ENCODE measurements at places on chromosomes 13 and 19. TPM values are rescaled to one million over a fixed set of nuclear protein-coding genes. Genes with fewer than 3 reads are reported as not detected.

APLP1 gene
- total RNA-seq: 28.7 TPM

ANKRD24 gene
- 0.12 TPM for total RNA-seq

IPO5 gene
- 88.4 TPM for total RNA-seq

ZNF836 gene
- 8.4 TPM for total RNA-seq

ANGPTL8 gene
- not detected for total RNA-seq

GRCh38 chr13:51237887-51238286 is 15.7 kb downstream of the FAM124A start:
- no peak for DNase-seq

- no peak for DNase-seq
Observed at GRCh38 chr19:39983695-39984300, 12.8 kb downstream of the PSMC4 start.

- DNase-seq: no peak
Observed at GRCh38 chr19:56403261-56403660, 871 bp upstream of the ZNF583 start.

DNA sequence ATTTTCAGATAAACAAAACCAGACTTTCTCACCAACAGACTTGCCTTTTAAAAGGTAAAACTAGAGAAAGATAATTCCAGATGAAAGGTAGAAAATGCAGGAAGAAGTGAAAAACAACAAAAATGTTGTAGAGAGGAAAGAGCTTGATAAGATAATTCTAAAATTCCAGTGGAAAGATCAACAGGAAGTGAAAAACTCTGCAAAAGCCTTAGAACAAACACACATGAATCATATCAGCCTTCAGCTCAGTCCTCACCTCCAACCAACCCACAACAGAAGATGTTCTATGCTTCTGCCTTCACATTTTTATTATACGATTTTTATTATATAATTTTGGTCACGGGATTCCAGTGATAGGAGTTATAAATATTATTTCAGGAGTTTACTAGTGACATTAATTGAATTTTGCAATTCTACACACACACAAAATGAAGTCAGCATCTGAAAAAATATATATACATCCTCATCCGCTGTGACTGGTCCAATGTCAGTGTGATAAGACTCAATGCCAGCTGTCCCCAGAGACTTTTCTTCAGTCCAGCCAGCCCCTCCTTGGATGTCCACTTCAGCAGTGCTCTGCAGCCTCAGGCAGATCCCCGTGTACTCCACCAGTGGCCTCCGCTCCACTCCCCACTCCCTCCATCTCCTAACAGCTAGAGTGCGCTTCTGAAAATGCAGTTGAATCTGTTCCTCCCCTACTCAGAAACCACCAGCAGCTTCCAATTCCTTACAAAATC is 57.9 kb downstream of the GADD45B start:
- no peak for DNase-seq

- DNase-seq: no peak
Observed at GRCh38 chr19:46196410-46197124, 33.0 kb upstream of the IGFL1 start.

GRCh38 chr19:19475015-19475765 is 40.2 kb downstream of the TSSK6 start:
- DNase-seq: no peak

DNA sequence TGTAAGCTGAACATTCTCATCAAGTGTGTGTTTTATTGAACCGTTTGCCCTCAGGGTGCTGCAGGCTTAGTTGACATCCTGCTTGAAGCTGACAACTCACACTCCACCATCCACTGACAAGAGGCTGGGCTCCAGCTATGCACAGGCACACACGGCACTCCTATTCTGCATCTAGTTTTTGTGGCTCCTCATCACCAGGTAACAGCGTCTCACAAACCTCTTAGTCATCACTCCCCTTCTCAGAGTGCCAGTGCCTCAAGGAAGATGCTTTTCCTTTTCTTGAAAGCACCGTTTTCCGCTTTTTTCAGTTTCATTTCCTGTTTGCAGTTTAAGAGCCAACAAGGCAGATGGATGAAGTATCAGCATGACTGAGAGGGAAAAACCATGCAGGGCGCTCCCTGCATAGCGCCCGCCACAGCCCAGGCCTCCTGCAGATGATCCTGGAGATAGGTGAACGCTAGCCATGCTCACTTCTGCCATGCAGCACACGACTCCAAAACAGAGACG is 491.2 kb downstream of the COG6 start:
- DNase-seq: no peak

DNA sequence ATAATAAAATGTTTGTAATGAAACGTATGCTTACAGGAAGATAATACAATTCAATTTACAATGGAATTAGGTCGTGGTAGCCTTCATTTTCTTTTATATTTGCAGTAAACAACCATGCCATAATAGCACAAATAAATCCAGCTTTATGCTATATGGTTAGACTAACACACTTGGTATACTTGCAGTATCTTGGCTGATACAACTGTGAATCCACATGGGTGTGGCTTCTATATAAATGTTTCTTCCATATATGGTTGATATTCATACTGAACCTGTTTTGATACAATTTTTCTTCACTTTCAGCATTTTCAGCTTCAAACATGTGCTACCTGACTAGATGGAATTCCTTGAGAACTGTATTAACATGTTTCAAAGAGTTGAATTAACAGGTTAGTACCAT is 20.4 kb upstream of the SPRY2 start:
- DNase-seq: no peak

- no peak for DNase-seq
Observed at GRCh38 chr13:88097541-88097940, 426.4 kb downstream of the SLITRK5 start.

GRCh38 chr13:37065890-37066526 is 6.5 kb upstream of the SUPT20H start:
- DNase-seq: no peak

- no peak for DNase-seq
Observed at GRCh38 chr19:293436-294110, 2.4 kb upstream of the PLPP2 start.

DNA sequence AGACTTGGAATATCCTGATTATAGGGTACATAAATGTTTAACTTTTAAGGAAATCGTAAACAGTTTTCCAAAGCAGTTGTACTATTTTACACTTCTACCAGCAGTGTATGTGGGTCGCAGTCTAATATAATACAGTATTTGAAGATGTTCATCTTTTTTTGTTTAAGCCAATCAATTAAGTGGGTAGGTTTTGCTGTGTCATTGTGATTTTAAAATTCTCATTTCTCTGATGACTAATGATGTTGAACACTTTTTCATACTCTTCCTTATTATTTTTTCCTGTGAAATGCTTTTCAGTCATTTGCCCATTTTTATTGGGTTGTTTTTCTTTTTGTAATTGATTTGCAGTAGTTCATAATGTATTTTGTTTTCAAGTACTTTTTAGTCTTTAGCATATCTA is 2689.7 kb downstream of the PCDH9 start:
- no peak for DNase-seq

- DNase-seq: no peak
Observed at GRCh38 chr19:19321141-19321577, 530 bp downstream of the MAU2 start.

DNA sequence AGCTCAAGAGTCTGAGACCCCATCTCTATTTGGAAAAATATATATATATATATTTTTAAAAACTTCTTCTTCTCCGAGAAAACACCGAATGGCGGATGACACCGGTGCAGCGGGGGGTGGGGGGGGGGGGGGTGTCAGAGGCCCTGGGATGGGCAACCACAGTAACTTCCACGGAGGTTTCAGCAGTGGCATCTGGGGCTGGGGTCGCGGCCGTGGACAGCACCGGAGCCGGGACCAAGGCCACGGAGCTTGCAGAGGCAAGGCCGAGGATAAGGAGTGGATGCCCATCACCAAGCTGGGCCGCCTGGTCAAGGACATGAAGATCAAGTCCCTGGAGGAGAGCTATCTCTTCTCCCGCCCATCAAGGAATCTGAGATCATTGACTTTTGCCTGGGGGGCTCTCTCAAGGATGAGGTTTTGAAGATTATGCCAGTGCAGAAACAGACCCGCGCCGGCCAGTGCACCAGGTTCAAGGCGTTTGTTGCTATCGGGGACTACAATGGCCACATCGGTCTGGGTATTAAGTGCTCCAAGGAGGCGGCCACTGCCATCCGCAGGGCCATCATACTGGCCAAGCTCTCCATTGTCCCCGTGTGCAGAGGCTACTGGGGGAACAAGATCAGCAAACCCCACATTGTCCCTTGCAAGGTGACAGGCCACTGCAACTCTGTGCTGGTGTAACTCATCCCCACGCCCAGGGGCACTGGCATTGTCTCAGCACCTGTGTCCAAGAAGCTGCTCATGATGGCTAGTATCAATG is 59.0 kb downstream of the EPS15L1 start:
- DNase-seq: no peak

GRCh38 chr13:42477596-42478190 is 96.3 kb upstream of the TNFSF11 start:
- DNase-seq: peak; percentile 74
